Effector memory CD4-positive, alpha-beta T cell (primary cell): ENCODE measurements at places on chromosomes 11 and 22.

- DNase-seq, result no peak
- H3K36me3 ChIP-seq, result no peaks in the 10 kb centered on the region
- H3K4me3 ChIP-seq, result no peak within 1 kb of the TSS
Measured at GRCh38 chr11:131370090-131370751, at the start of gene NTM. NTM (plus strand) TSS chr11:131370615.

DNA sequence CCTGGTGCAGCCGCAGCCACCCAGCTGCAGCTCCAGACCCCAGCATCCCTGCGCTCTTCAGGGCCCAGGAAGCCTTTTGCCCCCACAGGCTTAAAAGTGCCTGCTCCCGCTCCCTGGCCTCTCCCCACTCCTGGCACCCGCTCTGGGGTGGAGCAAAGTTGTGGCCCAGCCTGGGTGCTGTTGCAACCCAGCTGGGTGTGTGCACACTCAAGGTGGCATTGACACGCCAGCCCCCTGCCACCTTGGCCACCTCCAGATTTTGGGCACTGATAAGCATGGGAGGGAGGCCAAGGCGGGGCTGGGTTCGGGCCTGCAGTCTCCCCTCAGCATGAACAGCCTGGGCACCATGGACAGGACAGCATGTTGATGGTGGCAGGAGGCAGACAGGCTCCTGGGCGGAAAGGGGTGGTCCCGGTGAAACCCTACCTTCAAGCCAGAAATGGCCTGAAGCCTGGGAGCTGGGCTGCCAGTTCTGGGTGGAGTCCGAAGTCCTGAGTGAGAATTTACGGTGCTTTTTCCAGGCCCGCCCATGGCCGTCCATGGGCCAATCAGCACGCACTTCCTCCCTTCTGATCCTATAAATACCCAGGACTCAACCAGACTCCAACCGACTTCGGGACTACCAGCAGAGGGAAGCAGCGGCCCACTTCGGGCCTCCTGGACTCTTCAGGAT is 23.6 kb upstream of the RNASEH2C start:
- DNase-seq, result no peak
- H3K27ac ChIP-seq, result no peak overlapping the region
- no peaks in the 10 kb centered on the region for H3K36me3 ChIP-seq
- no peaks in the 10 kb centered on the region for H3K4me1 ChIP-seq
- peaks cover 3% of the 10 kb centered on the region for H3K27me3 ChIP-seq

DNA sequence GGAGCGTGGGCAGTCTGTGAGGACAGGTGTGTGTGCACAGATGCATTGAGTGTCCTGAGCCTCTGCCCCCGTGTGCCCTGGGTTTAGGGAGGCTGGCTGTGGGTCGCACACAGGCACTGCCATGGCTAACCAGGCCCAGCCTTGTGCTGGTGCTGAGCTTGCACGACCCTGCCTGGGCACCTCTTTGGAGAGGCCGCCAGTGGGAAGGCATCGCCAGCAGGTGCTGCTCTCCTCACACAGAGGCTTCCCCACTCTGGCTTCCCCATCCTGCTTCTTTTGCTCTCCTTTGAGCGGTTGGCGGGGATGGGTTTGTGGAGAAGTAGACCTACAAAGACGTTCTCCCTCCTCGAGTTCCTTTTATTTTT is 4.1 kb downstream of the WNT7B start:
- no peaks in the 10 kb centered on the region for H3K36me3 ChIP-seq
- peaks cover 22% of the 10 kb centered on the region for H3K4me1 ChIP-seq
- no peak overlapping the region for H3K27ac ChIP-seq

- H3K4me3 ChIP-seq, result no peak overlapping the region
- no peak overlapping the region for H3K27ac ChIP-seq
Measured at GRCh38 chr11:44687388-44687787, 39.4 kb upstream of the TSPAN18 start.

- no peak overlapping the region for H3K4me3 ChIP-seq
- no peaks in the 10 kb centered on the region for H3K4me1 ChIP-seq
- H3K27me3 ChIP-seq, result no peaks in the 10 kb centered on the region
- no peak for DNase-seq
- no peaks in the 10 kb centered on the region for H3K36me3 ChIP-seq
Measured at GRCh38 chr11:20310137-20310536, 53.4 kb upstream of the HTATIP2 start.

DNA sequence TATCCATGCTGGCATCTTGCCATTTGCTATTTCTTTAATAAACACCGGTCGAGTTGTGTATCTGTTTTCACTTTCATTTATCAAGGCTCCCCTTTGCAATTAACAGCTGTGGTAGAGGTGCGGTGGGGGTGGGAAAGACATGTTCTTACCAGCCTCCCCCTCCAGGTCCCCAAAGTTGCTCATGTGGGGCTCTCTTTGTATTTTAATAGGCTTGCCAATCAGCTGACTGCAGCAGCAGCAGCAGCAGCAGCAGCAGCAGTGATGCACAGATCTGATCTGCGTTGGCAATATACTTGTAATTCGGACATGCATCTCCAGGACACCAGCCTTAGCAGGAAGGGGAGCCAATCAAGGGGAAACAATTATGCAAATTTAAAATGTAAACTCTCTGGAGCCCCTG is 40.3 kb upstream of the E2F8 start:
- H3K36me3 ChIP-seq, result no peaks in the 10 kb centered on the region
- no peak overlapping the region for H3K4me3 ChIP-seq
- no peak for DNase-seq
- no peaks in the 10 kb centered on the region for H3K27me3 ChIP-seq
- H3K27ac ChIP-seq, result no peak overlapping the region
- no peaks in the 10 kb centered on the region for H3K4me1 ChIP-seq
